Panc1 (cell line): ENCODE measurements at places on chromosomes 12 and 14.
A peak's percentile ranks its signal among the peaks of the same experiment; 100 is the strongest.

GRCh38 chr12:129871991-129872972 lies 31.5 kb downstream of the TMEM132D start:
- DNase-seq, result no peak

DNA sequence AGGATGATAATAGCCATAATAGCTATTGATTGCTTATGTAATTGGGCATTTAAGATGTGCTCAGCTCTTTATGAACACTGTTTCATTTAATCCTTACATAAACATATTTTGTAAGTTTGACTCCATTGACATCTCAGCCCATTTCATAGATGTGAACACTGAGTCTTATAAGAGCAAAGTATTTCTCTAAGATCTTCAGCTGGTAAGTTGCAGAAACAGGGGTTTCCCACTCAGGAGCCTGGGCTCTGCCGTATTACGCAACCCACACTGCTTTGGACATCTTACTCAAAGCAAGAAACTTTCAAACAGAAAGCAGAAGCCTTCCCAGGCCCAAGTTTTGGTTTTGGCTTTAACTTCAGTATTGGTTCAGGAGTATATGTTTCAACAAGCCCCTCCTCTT lies 705.1 kb downstream of the MED13L start:
- DNase-seq, result no peak

DNA sequence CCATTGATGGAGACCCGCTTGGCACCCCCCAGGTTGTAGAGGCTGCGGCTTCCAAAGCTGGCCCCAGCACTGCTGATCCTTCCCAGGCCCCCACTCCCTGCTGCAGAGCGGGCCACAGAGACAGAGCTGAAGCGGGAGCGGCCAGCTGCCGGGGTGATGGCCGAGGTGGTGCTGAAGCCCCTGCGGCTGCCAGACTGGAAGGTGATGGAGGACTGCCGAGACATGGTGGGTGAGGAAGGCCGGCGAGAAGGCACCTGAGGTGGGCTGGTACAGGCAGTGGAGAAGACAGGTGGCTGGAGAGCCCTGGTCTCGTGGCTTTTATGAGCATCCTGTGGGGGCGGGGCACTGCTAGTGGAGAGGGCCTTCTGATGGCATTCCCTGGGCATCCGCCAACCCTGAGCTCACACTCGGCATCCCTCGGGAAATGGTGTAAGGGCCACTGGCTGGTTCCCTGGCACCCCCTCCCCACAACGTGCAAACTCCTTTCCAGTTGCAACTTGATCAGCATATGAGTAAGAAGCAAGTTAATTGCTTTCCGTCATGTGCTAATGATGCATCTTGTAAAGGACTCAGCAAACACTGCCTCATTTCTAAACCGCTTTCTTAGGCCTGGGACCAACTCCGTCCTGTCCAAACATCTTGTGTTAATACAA lies at the start of gene KRT75:
TSS of gene KRT75 (minus strand) at position 291 of the 653 bp plus-strand sequence. CDS start at position 224, 67 bp downstream.
- peak; percentile 65 for DNase-seq

DNA sequence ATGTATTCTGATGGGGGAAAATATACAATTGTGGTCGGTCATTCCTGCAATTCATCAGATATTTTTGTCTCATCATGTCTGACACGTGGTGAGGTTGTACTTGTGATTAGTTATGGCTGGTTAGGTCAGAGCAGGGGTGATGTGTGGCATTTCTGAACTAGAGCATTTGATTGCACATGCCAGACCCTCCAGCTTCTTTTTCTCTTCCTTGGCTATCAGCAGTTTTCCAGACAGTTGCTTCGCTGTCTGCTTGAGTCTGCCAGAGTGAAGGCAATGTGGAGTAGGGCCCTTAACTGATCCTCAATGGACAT lies 25.9 kb downstream of the TMEM117 start:
- DNase-seq, result no peak

DNA sequence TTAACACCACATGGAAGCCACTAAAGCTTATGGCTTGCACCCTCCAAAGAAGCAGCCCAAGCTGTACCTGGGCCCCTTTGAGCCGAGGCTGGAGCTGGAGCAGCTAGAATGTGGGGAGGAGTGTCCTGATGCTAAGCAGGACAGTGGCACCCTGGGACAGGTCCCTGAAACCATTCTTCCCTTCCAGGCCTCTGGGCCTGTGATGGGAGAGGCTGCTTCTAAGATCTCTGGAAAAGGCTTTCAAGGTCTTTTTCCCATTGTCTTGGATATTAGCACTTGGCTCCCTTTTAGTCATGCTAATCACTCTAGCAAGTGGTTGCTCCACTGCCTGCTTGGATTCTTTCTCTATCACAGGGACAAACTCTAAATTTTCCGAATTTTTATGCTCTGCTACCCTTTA lies 40.9 kb downstream of the OSBPL8 start:
- no peak for DNase-seq
